Dorsolateral prefrontal cortex (tissue), 122 donors: ENCODE measurements at places on chromosomes 11 and 22.
A peak's percentile ranks its signal among the peaks of the same experiment; 100 is the strongest.

GRCh38 chr11:83073884-83074283 is 2.2 kb upstream of the RAB30 start:
- DNase-seq, result no peak

DNA sequence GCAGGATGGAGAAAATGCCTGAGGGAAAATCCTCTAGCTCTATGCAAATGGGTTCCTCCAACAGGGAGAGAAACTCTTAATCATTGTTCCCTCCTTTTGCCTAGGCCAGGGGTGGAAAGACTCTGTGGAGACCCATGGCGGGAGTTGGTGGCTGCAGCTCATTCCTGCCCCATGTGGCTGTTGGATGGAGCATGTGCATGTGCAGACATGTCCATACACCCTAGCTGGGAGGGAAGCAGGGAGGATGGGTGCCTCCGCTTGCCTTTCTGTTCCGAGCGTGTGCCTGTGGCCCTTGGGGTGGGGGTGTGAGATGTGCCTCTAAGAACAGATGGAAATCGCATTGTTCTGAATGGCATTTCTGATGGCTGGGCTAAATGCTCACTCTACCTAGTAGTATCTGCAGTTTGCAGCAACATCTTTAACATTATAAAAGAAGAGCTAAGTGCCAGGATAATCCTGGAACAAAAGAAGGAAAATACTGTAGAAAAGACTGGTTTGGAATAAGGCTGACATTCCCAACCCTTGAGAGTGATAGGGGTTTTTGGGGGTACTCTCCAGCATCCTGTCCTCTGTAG is 31.7 kb downstream of the METTL15 start:
- DNase-seq, result no peak

GRCh38 chr11:122069707-122070360 is 46.2 kb downstream of the BLID start:
- peak; percentile 77 for DNase-seq

- DNase-seq, result no peak
Observed at GRCh38 chr22:46802608-46803027, 40.2 kb downstream of the TBC1D22A start.

GRCh38 chr11:48127521-48128183 is 89.0 kb upstream of the OR4B1 start:
- DNase-seq, result no peak

- no peak for DNase-seq
Observed at GRCh38 chr22:48359613-48359965, 1468.1 kb downstream of the BRD1 start.

GRCh38 chr11:30535818-30536217 is 50.3 kb downstream of the MPPED2 start:
- DNase-seq, result no peak

GRCh38 chr11:102486584-102486983 is 34.0 kb upstream of the TMEM123 start:
- no peak for DNase-seq

GRCh38 chr11:79439886-79440570 is 802 bp downstream of the TENM4 start:
- peak; percentile 20 for DNase-seq

- DNase-seq, result no peak
Observed at GRCh38 chr22:49327411-49328117, 500.1 kb downstream of the BRD1 start.

DNA sequence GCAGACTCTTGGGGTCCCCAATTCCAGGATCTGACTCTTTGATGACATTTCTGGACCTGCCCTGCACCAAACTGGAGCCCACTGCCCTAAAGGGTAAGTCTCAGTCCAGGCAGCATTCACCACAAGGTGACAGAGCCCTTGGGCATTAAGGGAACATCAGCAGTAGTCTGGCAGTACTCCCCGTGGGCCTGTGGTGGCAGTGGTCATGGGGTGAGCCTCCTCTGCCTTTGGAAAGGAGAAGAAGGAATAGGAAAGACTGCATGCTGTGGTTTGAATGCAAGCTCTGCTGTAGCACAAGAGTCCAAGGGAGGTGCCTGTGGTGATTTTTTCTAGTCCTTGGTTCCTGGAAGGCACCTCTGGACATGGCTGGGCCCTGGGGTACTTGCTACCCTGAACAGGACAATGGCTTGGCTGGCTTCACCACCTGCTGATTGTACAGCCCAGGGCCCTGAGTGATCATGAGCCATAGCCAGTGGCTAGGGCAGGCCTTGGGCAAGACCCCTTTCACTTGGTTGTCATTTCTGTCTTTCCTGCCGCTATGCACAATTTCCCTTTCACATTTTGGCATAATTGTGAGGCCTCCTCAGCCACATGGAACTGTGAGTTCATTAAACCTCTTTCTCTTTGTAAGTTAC is 160.7 kb upstream of the GRIA4 start:
- DNase-seq, result no peak

DNA sequence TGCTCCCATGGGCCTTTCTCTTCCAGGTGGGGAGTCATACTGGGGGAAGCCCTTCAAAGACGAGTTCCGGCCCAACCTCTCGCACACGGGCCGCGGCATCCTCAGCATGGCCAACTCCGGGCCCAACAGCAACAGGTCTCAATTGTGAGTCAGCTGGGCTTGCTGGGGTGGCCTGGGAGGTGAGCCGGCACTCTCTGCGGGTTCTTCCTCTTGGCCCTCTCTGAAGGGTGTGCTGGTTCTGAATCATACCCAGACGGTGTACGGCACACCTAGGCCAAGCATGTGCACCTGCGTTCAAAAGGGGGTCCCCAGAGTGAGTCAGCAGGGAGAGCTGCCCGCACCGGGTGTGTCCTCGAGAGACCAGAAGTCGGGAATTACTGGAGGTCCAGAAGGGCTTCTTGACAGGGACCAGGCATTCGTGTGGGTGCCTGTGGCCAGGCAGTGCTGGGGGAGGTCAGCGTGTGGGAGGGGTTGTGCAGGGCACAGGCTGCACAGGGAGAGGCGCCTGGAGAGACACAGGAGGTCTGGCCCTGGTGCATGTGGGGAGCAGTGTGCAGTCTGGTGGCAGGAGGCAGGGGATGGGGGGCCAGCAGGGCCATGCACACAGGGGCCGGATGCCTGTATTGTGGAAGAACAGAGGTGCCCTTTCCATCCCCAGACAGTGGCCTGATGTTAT is 23.0 kb downstream of the PPIL2 start:
- no peak for DNase-seq

- no peak for DNase-seq
Observed at GRCh38 chr11:19832086-19832750, 119.6 kb downstream of the NAV2 start.
